Fibroblast of skin of abdomen (primary cell): ENCODE measurements at places on chromosomes 16 and 17.
A peak's percentile ranks its signal among the peaks of the same experiment; 100 is the strongest.

- DNase-seq, result no peak
These were observed 45.1 kb upstream of the HNF1B start for GRCh38 chr17:37789771-37790541.

DNA sequence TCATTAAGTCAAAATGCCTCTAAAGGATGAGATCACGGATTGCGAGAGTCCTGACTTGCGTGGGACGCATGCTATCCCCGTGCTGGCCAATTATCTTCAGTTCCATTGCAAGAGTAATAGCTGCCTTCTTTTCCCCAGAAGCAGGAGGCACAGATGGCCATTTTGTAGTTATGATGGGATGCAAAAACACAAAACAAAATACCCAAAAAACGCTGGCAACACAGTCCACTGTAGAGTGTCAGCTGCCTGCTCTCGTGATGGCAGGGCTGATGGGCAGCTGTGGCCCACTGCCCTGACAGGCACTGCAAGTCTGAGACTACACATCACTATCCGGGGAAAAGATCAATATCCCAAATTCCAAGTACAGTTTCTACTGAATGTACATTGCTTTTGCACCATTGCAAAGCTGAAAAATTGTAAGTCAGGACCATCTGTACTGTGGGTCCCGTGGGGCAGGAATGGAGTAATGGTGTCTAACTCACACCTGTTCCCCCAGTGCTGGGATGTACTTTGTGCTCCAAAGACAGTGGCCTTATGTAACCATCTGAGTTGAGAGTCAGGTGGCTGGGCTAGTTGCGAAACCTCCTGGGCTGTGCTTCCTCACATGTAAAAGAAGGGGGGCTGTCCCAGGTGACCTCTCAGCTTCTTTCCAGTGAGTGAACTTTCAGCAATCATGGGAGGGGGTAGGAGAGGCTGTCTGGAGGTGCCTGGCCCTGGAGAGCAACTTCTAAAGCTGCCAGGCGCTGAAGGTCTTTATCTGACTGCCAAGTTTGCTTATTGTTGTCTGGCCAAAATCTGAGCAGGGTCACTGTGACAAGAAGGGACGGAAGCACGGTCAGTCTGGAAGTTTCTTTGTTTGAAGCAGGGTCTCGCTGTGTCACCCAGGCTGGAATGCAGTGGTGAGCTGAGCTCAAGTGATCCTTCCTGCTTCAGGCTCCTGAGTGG lies 4.7 kb downstream of the SLC47A1 start:
- no peak for DNase-seq

GRCh38 chr16:22255335-22255734 lies 41.9 kb upstream of the POLR3E start:
- DNase-seq, result no peak

GRCh38 chr16:68909099-68909733 lies 65.9 kb downstream of the TANGO6 start:
- DNase-seq, result no peak

- DNase-seq, result peak; percentile 75
These were observed 550 bp upstream of the RNF213 start for GRCh38 chr17:80260069-80260535.

DNA sequence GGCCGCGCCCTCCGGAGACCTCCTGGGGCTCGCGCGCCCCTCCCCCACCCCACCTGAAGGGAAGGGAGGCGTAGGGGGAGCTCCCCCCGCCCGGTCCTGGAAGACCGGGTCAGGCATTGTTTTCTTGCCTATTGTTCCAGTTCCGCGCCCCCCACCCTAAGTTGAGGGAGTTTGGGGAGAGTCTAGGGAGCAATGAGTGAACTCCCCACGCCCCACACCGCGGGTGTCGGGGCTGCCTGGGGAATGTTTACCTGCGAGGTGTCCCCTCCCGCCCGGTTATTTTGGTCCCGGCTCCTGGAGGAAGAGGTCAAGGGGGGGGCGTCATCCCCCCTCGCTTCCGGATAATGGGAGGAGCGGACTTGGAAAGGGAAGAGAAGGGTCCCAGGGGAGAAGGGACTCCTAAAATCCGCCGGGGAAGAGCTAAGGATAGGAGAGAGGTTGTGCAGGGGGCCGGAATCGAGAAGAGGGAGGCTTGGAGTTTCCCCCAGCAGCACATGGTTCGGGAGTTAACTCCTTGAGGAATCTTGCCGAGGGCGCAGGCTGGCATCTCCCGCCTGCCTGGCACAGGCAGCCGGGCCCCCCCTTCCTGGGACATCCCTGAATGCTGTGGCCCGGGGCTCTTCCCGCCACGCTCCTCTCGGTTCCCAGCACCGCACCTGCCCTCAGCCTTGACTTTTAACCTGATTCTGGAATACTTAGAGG lies 881 bp downstream of the MLLT6 start:
- peak; percentile 30 for DNase-seq

DNA sequence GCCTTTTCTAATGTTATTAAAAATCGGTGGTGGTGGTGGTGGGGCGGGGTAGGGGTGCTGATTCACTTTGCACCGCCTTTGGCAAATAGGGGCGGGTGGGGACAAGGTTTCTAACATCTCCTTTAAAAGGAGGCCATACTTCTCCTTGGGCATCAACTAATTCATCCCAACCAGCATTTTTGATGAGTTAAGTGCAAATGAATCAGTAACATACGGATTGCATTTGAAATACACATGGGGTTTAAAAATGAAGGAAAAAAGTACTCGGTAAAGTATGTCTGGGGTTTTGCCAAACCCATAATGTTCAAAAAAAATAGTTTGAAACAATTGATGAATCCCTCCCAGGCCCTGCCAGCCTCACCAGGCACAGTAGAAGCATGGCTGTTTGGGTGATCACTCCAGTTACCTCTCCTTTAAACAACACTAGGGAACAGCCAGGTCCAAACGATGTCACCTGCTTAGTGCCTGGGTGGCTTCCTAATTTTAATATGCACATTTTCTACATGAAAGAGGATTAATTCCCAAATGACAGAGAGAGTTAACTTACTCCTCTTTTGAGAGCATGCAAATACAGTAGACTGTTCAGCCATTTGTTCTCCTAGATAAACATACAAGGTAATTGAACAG lies 107.2 kb downstream of the ANKFN1 start:
- peak; percentile 79 for DNase-seq

- DNase-seq, result peak; percentile 41
These were observed 209.7 kb downstream of the MSI2 start for GRCh38 chr17:57466017-57466471.

DNA sequence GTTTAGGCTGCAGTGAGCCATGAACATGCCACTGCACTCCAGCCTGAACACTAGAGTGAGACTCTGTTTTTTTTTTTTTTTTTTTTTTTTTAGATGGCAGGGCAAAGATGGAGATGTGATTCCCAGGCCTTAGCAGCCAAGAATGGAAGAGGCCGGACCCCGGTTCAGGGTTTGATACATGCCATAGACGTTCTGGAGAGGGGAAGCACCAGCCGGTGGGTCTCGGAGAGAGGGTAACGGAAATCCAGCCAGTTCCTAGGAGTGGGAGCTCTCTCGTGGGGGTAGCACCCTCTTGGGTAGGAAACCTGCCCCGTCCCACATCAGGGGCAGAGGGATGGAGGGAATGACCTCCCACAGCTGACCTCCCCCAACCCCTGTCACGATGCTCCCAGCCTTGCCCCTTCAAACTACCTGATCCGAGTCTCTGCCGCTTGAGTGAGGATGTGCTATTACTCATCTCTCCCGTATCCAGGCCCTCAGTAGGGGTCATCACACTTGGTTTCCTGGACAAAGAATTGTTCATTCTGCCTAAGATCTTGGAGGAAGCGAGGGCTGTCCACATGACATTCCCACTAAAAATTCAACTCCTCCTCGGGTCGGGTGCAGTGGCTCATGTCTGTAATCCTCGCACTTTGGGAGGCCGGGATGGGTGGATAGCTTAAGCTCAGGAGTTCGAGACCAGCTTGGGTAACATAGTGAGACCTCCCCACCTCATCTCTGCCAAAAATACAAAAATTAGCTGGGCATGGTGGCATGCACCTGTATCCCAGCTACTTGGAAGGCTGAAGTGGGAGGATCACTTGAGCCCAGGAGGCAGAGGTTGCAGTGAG lies 47.3 kb downstream of the MIS12 start:
- DNase-seq, result no peak

- no peak for DNase-seq
These were observed 171.4 kb downstream of the ANKFN1 start for GRCh38 chr17:56324676-56325075.

GRCh38 chr16:61617219-61617783 lies 418.9 kb downstream of the CDH8 start:
- DNase-seq, result no peak

DNA sequence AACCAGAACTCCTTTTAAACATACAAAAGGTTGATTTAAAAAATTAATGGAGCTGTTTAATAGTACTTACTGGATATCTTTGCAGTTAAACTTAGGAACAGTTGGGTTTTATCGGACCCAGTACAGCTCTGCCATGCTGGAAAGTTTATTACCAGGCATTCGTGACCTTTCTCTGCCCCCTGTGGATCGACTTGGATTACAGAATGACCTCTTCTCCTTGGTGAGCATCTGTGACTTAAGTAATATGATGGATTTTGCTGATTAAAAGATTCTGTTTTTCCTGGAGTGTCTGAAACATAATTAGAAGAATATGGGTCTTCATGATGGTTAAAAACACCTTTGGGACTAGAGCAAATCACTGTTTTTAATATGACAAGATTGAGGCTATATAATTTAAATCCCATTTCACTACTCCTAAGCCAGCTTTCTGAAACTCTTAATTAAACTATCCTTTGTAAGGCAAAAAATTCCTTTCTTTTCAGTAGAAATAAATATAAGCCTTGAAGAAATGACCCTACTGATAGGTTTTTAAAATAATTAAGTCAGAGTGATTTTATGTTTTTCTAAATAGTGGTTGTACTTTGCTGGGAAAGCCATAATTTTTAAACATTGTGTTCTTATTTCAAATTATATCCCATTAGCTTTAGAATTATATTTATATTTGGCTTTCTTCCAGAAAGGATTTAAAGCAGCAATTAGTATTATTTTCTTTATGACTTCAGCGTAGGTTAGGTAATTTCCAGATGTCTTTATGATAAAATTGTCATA lies 45.7 kb upstream of the KPNB1 start:
- no peak for DNase-seq

- no peak for DNase-seq
These were observed 204.5 kb downstream of the RBFOX3 start for GRCh38 chr17:79406316-79406715.
